Stimulated activated CD8-positive, alpha-beta memory T cell treated with anti-CD3 and anti-CD28 coated beads, Interleukin-12 subunit alpha, Interleukin-12 subunit beta, amount 100 ng/mL, for 1 hour (primary cell): ENCODE measurements at places on chromosomes 12 and 14.

GRCh38 chr14:99552572-99553216, 51.3 kb downstream of the CCDC85C start:
- no peak for DNase-seq

- no peak for DNase-seq
Observed at GRCh38 chr14:59175404-59175803, 13.1 kb upstream of the DAAM1 start.

- no peak for DNase-seq
Observed at GRCh38 chr14:49196327-49196726, 389.9 kb downstream of the RPS29 start.

GRCh38 chr12:108240027-108240785, 98.9 kb downstream of the CMKLR1 start:
- no peak for DNase-seq

DNA sequence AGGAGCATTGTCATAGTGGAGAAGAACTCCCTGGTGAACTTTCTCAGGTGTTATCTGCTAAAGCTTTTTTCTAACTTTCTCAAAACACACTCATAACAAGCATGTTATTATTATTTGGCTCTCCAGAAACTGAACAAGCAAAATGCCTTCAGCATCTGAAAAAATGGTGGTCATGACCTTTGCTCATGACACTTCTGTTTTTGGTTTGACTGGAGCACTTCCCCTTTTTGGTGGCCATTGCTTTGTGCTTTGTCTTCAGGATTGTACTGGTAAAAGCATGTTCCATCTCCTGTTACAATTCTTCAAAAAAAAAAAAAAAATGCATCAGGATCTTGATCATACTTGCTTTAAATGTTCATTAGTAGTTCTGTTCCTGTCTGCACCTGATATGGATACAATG, 1241.6 kb upstream of the USP15 start:
- DNase-seq = no peak

- DNase-seq = no peak
Observed at GRCh38 chr12:66141299-66141698, 10.7 kb upstream of the LLPH start.

GRCh38 chr12:48302161-48302911, 48.4 kb downstream of the ZNF641 start:
- no peak for DNase-seq

GRCh38 chr12:17609701-17610100, 480.3 kb downstream of the RERGL start:
- DNase-seq = no peak

GRCh38 chr14:68402525-68403101, 390.3 kb downstream of the ZFP36L1 start:
- no peak for DNase-seq

DNA sequence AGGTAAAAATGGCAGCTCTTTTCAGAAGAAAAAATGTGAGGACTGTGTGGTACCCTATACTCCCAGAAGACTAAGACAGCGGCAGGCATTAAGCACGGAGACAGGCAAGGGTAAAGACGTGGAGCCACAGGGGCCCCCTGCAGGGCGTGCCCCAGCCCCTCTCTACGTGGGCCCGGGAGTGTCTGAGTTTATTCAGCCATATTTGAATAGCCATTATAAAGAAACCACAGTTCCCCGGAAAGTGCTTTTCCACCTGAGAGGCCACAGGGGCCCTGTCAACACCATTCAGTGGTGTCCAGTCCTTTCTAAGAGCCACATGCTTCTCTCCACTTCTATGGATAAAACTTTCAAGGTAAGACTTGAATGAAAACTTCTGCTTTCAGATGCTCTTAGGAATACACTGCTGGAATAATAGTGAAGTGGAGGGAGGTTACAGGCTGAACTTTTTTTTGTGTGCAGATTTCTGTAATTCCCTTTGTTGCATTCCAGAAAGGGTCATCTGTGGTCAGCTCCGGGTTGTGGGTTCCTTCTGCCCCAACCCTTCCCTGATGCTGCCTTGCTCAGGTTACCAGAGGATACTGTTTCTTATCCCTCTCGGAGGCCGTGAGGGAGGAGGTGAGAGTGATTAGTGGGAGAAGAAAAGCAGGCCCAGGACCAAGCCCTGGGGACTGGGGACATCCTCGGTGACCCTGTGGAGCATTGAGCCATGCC, 58.4 kb downstream of the SLC25A47 start:
- DNase-seq = no peak

GRCh38 chr12:59164991-59165718, 244.9 kb upstream of the LRIG3 start:
- DNase-seq = no peak

- DNase-seq = peak; percentile 65
Observed at GRCh38 chr12:685388-685787, 22.1 kb upstream of the NINJ2 start.

DNA sequence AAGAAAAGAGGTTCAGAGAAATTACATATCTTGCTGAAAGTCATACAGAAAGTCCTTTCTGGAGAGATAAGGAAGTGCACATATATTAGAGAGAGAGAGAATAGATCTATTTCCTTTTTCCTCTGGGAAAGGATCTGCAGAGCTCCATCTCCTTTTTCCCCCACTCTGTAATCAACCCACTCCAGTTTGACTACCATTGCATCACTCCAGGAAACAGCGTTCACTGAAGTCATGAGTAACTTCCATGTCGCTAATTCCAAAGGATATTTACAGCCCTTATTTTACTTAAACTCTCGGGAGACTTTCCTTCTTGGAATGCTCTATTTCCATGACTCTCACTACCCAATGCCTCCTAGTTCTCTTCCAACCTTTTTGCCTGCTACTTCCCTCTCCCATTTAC, 72.5 kb upstream of the PARP11 start:
- DNase-seq = no peak

GRCh38 chr14:32304296-32304695, 24.8 kb upstream of the AKAP6 start:
- no peak for DNase-seq

- no peak for DNase-seq
Observed at GRCh38 chr14:27184427-27184826, 586.6 kb upstream of the NOVA1 start.

GRCh38 chr14:41034969-41035368, 571.7 kb upstream of the LRFN5 start:
- no peak for DNase-seq

DNA sequence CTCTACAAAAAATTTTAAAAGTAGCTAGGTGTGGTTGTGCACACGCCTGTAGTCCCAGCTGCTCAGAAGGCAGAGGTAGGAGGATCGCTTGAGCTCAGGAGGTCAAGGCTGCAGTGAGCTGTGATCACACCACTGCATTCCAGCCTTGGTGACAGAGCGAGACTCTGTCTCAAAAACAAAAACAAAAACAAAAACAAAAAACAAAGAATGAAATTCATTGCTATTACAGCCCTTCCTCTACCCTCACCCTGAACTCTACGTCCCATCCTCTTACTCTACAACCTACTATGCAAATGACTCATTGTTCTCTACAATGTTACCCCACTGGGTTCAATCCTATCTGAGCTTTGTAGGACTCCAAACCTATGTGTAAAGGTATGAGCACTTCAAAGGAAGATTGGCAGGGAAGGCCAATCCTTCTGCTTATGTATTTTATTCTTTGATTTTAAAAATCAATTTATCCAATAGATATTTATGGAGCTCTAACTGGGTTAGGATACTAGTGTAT, 39.3 kb downstream of the NINJ2 start:
- DNase-seq = no peak

- DNase-seq = no peak
Observed at GRCh38 chr12:53967421-53967925, 5.5 kb upstream of the HOXC11 start.

- DNase-seq = no peak
Observed at GRCh38 chr12:5716201-5716600, 228.9 kb downstream of the ANO2 start.

GRCh38 chr12:77722536-77722935, 108.2 kb upstream of the NAV3 start:
- no peak for DNase-seq

DNA sequence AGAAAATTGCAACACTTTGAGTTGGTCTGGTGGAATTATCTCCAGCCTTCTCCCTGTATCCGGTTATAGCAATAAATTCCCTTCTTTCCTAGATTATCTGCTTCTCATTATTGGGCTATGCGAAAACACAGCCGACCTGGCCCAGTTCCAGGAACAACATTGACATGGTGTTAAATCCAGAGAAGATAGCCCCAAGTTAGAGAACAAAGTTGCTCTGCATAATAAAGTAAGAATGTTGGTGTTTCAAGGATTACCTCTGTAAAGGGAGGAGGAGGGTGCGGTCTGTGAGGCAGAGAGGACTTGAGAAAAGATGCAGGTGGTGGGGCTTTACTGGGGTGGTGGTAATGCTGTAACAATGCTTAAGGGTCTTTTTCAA, 12.1 kb downstream of the TCL1A start:
- DNase-seq = no peak

GRCh38 chr12:52496054-52496453, 3.0 kb upstream of the KRT6A start:
- DNase-seq = no peak

DNA sequence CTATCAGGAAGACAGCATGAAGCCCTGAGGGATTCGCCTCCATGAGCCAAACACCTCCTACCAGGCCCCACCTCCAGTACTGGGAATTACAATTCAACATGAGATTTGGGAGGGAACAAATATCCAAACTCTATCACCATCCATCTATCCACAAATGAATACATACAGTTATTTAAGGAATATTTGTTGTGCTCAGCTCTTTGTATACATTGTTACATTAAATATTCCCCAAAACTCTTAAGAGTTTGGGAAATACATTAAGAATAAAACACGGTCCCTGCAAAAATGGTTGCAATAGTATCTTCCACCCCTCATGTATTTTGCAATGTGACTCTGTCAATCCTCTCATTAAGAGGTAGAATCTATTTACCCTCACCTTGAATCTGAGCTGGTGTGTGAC, 109.8 kb upstream of the PLXNC1 start:
- DNase-seq = no peak

DNA sequence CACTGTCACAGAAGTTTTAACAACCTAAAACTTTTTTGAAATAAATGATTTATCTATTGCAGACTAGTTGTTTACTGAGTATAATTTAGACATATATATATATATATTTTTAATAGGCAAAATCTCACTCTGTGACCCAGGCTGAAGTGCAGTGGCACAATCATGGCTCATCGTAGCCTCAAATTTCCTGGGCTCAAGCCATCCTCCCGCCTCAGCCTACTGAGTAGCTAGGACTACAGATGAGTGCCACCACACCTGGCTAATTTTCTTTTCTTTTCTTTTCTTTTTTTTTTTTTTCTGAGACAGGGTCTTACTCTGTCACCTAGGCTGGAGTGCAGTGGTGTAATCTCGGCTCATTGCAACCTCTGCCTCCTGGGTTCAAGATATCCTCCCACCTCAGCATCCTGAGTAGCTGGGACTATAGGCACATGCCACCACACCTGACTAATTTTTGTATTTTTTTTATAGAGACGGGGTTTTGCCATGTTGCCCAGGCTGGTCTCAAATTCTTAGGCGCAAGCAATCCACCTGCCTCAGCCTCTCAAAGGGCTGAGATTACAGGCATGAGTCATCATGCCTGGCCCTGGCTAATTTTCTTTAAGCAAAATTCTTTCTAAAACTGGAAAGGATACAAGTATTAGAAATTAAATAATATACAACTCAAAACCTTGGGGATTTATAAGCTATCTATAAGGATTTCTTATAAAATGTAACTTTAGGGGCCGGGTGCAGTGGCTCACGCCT, 23.1 kb downstream of the EEA1 start:
- DNase-seq = no peak

- DNase-seq = no peak
Observed at GRCh38 chr12:121781998-121782979, 11.2 kb downstream of the RHOF start.

DNA sequence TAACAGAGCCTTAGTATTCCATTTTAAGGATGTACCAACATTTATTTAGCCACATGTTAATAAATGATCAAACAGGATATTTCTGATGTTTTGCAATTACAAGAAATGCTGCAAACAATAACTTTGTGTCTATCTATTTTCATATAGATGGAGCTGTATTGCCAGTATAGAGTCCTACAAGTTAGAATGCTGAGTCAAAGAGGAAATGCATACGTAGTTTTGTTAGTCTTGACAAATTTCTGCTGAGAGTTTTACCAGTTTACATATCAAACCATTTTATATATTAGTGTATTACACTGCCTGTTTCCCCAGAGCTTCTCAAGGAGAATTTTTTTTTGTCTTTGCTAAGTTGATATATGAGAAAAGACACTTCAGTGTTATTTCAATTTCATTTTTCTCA, 541.7 kb downstream of the SLC16A7 start:
- DNase-seq = no peak

GRCh38 chr12:72499244-72499643, 227.1 kb downstream of the TRHDE start:
- DNase-seq = no peak

- no peak for DNase-seq
Observed at GRCh38 chr12:108693751-108694150, 37.6 kb downstream of the CORO1C start.

GRCh38 chr12:34395056-34396005, 373.0 kb downstream of the ALG10 start:
- DNase-seq = no peak

- DNase-seq = no peak
Observed at GRCh38 chr14:92797935-92798653, 4.0 kb downstream of the GOLGA5 start.

GRCh38 chr12:42695490-42695995, 106.0 kb upstream of the PRICKLE1 start:
- DNase-seq = no peak

- DNase-seq = no peak
Observed at GRCh38 chr14:54278665-54279295, 118.0 kb upstream of the CDKN3 start.

DNA sequence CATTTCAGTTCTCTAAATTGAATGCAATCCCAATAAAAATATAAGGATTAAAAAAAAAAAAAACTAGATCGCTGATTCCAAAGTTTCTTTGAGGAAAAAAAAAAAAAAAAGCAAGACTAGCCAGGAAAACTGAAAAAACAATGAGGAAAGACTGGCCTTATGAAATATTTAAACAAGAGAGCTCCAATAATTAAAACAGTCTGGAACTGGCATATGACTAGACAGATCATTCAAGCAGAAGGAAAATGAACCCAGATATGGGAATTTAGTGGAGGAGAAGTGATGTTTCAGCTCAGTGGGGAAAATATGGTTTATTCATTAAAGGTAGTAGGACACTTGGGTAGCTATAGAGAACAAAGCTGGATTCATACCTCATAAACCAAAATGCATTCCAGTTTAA, 42.0 kb upstream of the TBC1D15 start:
- DNase-seq = no peak

DNA sequence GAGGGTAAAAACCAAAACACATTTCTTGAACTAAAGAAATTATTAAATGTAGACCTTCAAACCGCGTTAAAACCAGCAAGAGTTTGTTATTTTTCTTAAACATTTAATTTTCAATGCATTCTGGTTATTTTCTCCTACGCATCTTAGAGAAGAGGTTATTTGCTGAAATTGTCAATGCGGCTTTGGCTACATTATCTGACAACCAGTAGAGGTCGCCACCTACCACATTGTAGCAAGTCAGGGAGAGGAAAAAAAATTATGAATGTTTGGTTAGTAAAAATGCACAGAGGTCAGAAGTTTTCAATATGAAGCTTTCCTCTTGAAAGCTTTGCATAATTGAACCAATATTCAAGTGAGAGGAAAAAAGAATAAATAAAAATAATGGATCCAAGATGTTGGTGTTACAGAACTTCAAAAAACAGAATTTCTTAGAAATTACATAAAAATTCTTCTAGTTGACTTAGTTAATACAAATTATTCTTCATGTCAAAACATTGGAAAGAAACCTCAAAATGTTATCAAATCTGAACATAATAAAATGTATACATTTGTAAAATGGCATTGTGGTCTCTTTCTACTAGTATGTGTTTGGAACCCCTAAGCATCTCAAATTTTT, 159.4 kb upstream of the TMTC2 start:
- DNase-seq = no peak

GRCh38 chr12:402029-402389, 565 bp downstream of the CCDC77 start:
- DNase-seq = no peak
